ENCODE measurements at places on chromosomes 1 and 21.

GRCh38 chr1:231310391-231310934 is 27.2 kb downstream of the EXOC8 start:
- no peak for DNase-seq

GRCh38 chr1:231414260-231415016 is 7.6 kb downstream of the EGLN1 start:
- no peak for DNase-seq

GRCh38 chr1:194705123-194705854 is 1518.9 kb upstream of the B3GALT2 start:
- no peak for DNase-seq

GRCh38 chr1:66367369-66367768 is 166.6 kb upstream of the SGIP1 start:
- no peak for DNase-seq
